A172 (cell line): ENCODE measurements at places on chromosomes 13 and 19. TPM values are rescaled to one million over a fixed set of nuclear protein-coding genes. Genes with fewer than 3 reads are reported as not detected.

- no peak for DNase-seq
These were observed 49.6 kb downstream of the CDADC1 start for GRCh38 chr13:49297338-49297737.

DNA sequence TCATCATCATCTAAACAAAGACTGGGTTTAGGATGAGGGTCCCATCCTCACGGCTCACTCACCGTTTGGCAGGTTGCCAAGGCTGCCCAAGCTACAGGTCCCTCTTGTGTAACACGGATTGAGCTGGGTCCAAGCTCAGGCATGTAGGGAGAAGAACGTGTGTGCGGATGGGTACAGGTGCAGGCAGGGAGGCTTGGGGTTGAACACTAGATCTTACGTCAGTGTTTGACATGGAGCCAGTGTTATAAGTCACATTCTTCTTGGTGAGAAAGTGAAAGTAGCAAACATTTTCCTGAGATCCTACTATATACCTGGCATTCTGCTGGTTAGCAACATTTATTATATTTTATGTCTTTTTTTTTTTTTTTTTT is 136.8 kb upstream of the RNF113B start:
- no peak for DNase-seq

- peak; percentile 21 for DNase-seq
These were observed 63.9 kb downstream of the GPC6 start for GRCh38 chr13:93290503-93290902.

- no peak for DNase-seq
These were observed 51.7 kb downstream of the KATNAL1 start for GRCh38 chr13:30255696-30256095.

- DNase-seq: peak; percentile 98
These were observed 6.1 kb upstream of the LMNB2 start for GRCh38 chr19:2462635-2463421.

The FAM216B gene
- not detected in 2 replicates for total RNA-seq
